ENCODE measurements at places on chromosomes 6 and 20.

- no peak for DNase-seq
These were observed 28.8 kb upstream of the IL17A start for GRCh38 chr6:52157301-52157941.

DNA sequence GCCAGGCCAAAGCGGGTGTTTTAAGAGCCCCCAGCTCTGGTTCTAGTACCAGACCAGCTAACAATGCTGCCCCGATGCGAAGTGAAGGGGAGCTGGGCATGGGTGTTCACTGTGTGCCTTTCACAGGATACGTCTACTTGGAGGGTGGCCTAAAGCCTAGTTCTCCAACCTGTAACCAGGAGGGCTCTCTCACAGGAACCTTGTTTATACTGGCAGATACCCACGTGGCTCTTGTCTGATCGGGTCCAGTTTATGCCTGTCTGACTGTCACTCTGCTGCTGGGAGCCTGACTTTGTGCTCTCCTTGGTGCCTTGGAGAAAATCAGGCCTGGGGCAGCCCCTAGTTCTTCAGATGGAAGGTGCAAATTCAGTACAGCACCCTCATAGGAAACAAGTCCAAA is 60.2 kb upstream of the RNF144B start:
- no peak for DNase-seq

- no peak for DNase-seq
These were observed 17.9 kb upstream of the CHMP4B start for GRCh38 chr20:33793011-33793931.

GRCh38 chr6:161094955-161095354 is 103.4 kb downstream of the MAP3K4 start:
- no peak for DNase-seq

DNA sequence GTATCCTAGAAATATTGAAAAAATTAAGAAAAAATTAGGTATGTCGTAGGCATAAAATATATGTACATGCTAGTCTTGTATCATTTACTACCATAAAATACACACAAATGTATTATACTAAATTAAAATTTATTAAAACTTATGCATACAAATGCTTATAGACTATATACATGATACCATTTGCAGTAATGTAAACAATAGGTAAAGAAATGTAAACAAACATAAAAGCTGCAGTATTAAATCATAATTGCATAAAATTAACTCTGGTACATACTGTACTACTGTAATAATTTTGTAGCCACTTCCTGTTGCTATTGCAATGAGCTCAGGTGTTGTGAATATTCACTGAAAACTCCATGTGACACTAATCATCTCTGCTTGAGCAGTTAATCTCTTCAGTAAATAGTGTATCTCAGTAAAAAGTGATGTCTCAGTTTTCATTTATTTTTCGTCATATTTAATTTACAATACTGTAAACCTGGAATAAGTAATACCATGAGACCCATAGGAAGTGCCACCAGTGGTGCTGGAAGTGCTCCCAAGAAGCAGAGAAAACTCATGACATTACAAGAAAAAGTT is 29.3 kb downstream of the RALGAPB start:
- DNase-seq, result no peak

- DNase-seq, result no peak
These were observed 917.9 kb downstream of the KIF16B start for GRCh38 chr20:15655295-15655874.

GRCh38 chr20:25082498-25082873 is 545 bp upstream of the VSX1 start:
- DNase-seq, result peak; percentile 53

DNA sequence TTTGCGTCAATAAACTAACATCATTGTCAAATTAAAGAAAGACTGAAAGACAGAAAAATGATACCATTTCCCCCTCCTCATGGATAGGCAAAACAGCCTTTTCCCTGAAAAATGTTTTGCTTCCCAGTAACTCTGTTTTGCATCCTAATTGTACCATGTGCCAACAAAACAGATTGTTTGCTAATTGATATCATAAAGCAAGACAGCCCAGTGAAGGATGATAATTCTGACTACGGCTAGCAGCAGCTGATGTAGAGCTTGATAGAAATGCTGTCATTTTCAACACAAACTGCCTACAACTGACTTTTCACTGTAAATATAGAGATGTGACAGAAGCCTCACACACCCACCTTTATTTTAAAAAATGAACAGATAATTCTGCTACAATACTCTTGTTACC is 1061.6 kb downstream of the HACE1 start:
- no peak for DNase-seq

GRCh38 chr20:5512694-5513093 is 195.9 kb upstream of the PROKR2 start:
- DNase-seq, result no peak

GRCh38 chr6:138722425-138723371 is 50.9 kb upstream of the CCDC28A start:
- DNase-seq, result no peak

GRCh38 chr20:36587388-36588070 is 14.1 kb downstream of the TGIF2 start:
- no peak for DNase-seq

GRCh38 chr6:116631379-116631990 is 15.2 kb downstream of the RSPH4A start:
- DNase-seq, result no peak

GRCh38 chr6:111183702-111184517 is 96.6 kb downstream of the SLC16A10 start:
- DNase-seq, result no peak

- no peak for DNase-seq
These were observed 162.5 kb downstream of the TRMT11 start for GRCh38 chr6:126148853-126149252.

GRCh38 chr20:50415516-50416268 is 94.5 kb upstream of the PTPN1 start:
- DNase-seq, result no peak

DNA sequence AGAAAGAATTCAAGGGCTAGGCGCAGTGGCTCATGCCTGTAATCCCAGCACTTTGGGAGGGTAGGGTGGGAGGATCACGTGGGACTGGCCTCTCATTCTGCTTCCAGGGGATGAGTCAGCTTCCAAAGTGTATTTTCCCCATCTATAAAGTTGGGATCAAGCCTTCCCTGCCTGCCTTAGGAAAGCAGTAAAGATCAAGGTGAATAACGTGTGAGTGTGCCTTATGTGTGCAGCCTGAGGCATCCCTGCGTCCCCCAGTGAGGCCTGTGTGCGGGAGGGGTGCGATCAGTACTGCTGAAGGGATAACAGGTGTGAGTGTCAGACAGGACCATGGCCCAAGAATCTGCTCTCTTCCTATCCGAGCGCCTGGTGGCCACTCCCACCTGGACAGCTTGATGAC is 26.8 kb downstream of the TMEM181 start:
- DNase-seq, result no peak

DNA sequence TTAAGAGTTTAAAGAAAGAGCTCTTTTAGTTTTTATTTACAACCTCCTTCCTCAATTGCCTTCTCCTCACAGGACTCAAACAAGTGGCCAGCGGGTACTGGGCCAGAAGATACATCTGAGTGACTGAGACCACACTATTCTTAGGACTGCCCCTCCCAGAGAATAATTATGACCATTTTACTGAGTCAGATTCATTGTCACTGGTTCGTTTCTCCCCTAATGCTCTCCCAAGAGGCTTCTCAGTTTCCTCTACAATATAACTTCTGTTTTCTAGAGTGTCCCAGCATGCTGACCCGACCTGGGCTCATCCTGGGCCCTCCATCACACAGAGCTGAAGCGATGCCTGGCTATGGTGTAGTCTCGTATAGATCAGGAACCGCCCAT is 279.9 kb downstream of the CD83 start:
- no peak for DNase-seq

DNA sequence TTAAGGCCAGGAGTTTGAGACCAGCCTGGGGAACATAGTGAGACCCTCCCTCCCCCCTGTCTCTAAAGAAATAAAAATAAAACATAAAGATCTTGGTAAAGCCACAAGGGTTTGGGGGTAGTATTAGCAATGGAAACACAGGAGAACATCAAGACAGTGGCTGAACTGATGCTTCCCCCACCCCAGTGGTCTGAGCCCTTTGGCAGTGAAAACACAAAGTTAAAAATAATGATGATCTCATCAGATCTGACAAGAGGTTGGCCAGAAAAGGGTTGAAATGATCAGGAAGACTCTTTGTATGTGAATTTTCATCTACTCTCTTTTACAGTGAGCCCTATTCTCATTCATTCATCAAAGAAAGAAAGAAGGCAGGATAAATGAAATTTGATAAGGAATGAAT is 93.7 kb downstream of the KCNB1 start:
- no peak for DNase-seq

DNA sequence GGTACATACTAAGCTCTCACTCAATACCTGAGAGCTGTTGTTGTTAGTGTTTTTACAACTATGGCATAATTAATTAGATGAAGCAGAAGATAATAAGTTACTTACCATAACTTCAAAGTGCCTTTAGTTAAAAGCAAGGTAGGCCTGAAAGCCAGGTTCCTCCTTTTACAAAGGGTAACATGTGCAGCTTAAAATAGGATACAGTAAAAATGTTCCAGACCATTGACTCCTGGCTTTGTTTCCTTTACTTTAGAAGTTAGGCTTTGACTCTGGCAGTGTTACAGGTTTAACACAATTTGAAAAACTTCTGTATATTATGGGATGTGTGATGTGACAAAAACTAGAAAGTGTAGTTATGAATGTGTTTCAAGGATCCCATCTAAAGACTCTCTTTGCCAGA is 522.5 kb downstream of the EPM2A start:
- no peak for DNase-seq

DNA sequence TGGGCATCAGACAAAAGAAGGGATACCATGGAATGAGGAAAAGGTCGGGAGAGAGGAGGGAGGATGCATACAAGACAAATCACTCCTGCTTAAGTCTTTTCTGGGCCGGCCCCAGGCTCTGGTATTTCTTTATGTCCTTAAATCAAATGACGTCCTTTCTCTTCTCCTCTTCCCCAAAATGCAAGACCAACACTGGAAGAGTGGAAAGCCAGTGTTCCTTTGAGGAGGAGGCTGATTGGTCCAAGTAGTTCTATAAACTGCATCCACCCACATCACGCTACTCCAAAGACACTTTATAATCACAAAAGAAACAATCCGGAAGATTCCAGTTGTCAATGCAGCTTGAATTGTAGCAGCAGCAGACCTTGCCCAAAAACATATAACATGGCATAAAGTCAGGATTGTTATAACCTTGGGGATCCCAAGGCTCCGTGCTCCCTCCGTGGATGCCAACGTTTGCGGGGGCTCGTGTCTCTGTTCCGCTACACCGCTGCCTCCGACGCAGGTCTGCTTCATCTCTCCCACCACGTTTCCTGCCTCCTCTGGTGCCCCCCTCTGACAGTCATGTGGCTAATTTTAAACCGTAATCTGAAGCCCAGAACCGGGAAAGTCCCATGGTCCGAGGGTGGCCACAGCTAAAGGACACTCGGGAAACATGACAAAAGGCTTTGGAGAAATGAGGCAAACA is 47.1 kb downstream of the MCUR1 start:
- peak; percentile 77 for DNase-seq

- no peak for DNase-seq
These were observed 124.7 kb downstream of the IRF4 start for GRCh38 chr6:516213-516612.

- DNase-seq, result no peak
These were observed 94.2 kb downstream of the UTRN start for GRCh38 chr6:144379356-144379755.

GRCh38 chr20:36467076-36467999 is 74.0 kb upstream of the MYL9 start:
- DNase-seq, result peak; percentile 70

DNA sequence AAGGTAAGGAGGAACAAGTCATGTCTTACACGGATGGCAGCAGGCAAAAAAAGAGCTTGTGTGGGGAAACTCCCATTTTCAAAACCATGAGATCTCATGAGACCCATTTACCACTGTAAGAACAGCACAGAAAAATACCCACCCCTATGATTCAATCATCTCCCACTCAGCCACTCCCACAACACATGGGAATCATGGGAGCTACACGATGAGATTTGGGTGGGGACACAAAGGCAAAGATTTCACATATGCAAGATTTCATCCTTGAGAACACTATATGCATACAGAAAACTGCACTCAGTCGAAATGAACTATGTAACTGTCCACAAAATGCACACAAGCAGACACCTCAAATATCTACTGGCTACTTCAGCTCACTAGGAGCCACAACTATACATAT is 480.6 kb upstream of the BTBD3 start:
- DNase-seq, result no peak

GRCh38 chr6:133313068-133313467 is 71.9 kb downstream of the EYA4 start:
- DNase-seq, result no peak

DNA sequence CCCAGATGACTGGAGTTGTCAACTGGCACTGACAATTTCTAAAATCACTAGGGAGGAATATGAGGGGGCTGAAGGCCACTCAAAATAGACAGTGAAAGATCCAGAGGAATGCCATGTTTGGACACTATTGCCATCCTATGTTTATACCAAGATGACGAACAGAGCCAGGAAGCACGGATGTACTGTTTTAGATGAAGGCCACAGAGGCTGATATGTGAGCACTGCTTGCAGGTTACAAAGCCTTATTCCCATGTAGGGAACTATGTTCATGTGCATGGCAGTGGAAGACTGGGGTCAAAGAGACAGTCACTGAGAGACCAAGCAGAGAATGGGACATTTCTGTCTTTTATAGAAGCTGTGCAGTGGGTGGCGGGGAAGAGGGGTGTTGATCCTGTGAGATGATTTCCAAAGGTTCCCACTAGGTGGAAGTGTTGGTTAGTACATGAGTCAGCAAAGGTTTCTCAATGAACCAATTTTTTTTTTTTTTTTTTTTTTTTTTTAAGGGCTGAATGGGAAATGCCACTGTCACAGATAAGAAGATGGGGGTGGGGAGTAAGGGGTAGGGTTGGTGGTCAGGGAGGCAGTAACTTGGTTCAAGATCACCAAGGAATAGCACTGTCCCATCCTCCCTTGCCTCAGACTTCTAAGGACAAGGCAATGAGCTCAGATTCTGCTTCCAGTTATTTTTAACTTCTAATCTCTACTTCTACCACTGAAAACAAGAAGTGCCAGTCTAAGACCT is 46.7 kb upstream of the MOCS1 start:
- DNase-seq, result no peak

- peak; percentile 81 for DNase-seq
These were observed 92.8 kb upstream of the BTN3A2 start for GRCh38 chr6:26272171-26272637.

GRCh38 chr6:140201787-140202458 is 827.5 kb upstream of the CITED2 start:
- no peak for DNase-seq

- no peak for DNase-seq
These were observed 343.7 kb upstream of the IRAK1BP1 start for GRCh38 chr6:78523622-78524021.

GRCh38 chr6:77036400-77036799 is 426.9 kb downstream of the HTR1B start:
- no peak for DNase-seq

GRCh38 chr20:35049776-35050352 is 42.7 kb downstream of the TRPC4AP start:
- DNase-seq, result no peak

GRCh38 chr6:158149641-158150040 is 18.4 kb downstream of the SERAC1 start:
- no peak for DNase-seq

- no peak for DNase-seq
These were observed 614.2 kb downstream of the TENT5A start for GRCh38 chr6:81138236-81138635.
